ENCODE measurements at places on chromosomes 11 and 22.

DNA sequence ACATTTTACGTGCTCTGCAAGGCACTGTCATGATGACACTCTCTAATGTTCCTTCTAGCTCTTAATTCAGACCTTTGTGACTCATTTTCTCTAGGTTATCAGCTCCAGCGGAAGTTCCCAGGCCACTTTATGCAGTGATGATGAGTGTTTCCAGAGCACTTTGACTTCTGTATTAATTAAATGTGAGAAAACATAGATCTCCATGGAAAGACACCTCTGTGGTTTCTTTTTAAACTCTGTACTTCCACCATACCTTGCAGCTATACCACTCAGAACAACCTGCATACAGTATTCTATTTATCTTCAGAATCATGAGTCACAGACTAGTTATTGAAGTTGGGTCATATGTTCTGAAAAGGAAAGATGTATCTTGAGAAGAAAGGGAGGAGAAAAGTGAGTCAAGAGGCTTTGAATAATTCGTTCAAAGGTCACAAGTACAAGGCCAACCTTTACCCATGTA lies 175.6 kb upstream of the TENM4 start:
- no peak overlapping the region for H3K4me3 ChIP-seq
- no peaks in the 10 kb centered on the region for H3K27me3 ChIP-seq
- no peak overlapping the region for H3K27ac ChIP-seq
- no peaks in the 10 kb centered on the region for H3K36me3 ChIP-seq
- H3K4me1 ChIP-seq = no peaks in the 10 kb centered on the region

DNA sequence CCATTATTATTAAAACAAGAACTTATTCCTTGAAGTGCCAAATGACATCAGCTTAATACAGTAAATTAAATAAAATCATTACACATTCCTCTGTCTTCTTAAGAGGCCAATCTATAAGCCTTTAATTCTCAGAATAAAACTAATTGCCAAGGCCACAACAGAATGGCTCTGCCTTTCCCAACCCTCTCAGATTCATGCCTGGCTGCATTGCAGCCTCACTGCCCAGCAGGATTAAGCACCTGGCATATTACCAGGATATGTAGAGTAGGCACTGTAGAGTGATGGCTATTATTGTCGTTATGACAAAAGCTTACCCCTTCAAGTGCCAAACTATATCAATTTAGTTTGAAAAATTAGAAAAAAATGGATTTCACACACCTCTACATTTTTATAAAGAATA lies 9.4 kb upstream of the CALCA start:
- no peaks in the 10 kb centered on the region for H3K27me3 ChIP-seq
- H3K4me3 ChIP-seq = no peak overlapping the region
- no peak for DNase-seq
- no peaks in the 10 kb centered on the region for H3K4me1 ChIP-seq

DNA sequence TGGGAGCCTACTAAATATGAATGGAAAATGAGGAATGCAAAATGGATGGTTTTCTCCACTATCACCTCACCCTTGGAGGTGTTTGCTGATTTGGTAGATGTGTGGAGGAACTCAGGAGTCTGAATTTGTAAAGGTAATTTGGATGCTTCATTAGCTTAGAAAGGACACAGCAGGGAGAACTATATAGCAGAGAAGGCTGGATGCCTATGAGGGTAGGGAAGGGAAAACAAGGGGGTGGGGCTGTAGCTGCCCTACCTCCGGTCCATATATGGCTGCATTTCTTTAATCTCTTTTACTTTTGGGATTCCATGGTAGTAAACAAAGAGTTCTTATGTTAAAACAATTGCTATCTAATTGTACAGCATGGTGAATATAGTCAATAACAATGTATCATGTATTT lies 4.8 kb upstream of the EHF start:
- H3K4me3 ChIP-seq = no peak overlapping the region
- peaks cover 2% of the 10 kb centered on the region for H3K4me1 ChIP-seq
- H3K27ac ChIP-seq = no peak overlapping the region
- H3K27me3 ChIP-seq = no peaks in the 10 kb centered on the region
- no peak for DNase-seq

DNA sequence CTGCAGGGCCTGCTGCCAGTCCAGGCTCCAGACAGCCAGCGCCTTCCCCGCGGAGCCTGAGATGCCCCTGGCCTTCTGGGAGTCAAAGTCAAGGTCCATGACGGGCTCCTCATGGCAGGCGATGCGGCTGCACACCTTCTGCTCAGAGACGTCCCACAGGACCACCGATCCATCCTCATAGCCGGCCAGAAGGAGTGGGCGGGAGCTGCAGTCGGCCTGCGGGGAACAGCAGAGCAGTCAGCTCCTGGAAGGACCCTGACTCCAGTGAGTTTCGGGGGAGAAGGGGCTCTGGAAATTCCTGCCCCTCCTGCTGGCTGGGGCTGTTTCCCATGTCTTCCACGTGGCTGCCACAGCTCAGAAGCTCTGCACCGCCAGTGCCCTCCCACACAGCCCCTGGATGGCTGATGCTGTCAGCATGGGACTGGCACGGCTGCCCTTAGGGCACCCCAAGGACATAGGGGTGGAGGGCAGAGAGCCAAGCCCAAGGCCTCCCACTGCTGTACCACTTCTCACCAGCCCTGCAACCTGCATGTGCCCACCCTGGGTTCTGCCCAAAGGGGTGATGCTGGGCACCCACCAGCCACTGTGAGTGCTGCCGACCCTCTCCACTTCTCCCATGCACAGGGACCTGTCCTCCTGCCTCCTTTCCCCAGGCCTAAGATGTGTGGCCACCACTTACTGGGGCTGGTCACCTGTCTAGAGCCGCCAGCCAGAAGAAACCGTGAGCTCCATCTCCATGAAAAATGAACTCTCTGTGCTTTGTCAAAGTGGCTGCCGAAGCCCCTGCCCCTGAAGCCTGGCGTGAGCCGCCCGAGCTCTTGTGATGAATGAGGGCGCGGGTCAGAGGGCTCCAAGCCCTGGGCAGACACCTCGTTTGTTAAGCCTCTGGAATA lies 41.7 kb downstream of the TBX1 start:
- peaks cover 2% of the 10 kb centered on the region for H3K4me1 ChIP-seq
- no peak overlapping the region for H3K4me3 ChIP-seq
- no peak for DNase-seq
- no peak overlapping the region for H3K27ac ChIP-seq

DNA sequence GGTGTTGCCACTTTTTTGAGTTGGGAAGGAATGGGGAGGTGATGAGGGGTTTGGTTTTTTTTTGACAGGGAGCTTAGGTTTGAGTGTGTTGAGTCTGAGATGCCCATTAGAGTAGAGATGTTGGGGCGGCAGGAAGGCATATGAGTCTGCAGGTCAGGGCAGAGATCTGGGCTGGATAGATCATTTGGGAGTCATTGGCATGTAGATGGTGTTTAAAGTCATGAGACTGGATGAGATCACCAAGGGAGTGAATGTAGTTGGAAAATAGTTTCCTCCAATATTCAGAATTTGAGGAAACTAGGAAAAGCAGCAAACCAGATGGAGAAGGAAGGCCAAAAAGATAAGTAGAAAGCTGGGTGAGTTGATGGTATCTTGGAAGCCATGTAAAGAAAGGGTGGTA lies 2.1 kb upstream of the ANAPC15 start:
- no peak overlapping the region for H3K4me3 ChIP-seq
- peaks cover 4% of the 10 kb centered on the region for H3K4me1 ChIP-seq
- H3K27me3 ChIP-seq = no peaks in the 10 kb centered on the region
- DNase-seq = no peak

Data from trophoblast cell (in vitro differentiated cells and primary cell).